ENCODE measurements at places on chromosomes 3 and 15.

DNA sequence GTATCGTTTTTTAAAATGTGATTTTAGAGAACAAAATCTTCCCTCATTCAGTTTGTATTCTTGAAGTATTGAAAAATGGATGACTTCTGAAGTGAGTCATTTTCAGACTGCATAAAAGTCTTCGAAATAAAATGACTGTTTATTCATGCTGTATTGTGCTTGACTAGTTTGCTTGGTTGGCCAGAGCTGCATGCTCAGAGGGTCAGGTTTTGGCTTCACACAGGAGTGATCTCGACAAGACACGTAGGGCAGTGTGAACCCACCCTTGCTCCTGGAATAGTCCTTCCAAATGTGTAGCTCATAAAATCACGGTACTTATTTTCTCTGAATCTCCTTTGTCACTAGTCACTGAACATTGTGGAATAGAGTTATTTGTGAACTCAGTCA lies 73.3 kb downstream of the FNDC3B start:
- DNase-seq: no peak

- DNase-seq: peak; percentile 80
Measured at GRCh38 chr15:72968531-72968922, 83.7 kb upstream of the NEO1 start.

GRCh38 chr3:114420072-114420471 lies 126.2 kb downstream of the TIGIT start:
- DNase-seq: no peak

- DNase-seq: no peak
Measured at GRCh38 chr15:64635499-64636495, 139.6 kb downstream of the RBPMS2 start.

DNA sequence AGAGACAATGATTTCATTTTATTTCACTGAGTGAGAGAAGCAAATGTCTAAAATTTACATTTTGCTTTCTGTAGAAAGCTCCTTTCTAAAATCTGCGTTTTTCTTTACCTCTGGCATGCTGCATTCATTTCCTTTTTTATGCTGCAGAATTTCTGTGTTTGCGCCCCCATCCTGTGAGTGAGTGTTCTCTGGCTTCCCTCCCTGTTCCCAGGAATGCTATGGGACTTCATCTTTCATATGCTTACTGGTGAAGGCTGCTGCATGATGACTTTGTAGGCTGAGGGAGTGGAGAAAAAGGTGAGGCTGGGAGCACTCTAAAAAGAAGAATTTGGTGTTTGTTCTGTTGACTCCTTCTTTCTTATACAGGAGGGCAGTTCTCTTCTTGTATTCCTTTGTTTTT lies 7.7 kb upstream of the TMC3 start:
- no peak for DNase-seq

DNA sequence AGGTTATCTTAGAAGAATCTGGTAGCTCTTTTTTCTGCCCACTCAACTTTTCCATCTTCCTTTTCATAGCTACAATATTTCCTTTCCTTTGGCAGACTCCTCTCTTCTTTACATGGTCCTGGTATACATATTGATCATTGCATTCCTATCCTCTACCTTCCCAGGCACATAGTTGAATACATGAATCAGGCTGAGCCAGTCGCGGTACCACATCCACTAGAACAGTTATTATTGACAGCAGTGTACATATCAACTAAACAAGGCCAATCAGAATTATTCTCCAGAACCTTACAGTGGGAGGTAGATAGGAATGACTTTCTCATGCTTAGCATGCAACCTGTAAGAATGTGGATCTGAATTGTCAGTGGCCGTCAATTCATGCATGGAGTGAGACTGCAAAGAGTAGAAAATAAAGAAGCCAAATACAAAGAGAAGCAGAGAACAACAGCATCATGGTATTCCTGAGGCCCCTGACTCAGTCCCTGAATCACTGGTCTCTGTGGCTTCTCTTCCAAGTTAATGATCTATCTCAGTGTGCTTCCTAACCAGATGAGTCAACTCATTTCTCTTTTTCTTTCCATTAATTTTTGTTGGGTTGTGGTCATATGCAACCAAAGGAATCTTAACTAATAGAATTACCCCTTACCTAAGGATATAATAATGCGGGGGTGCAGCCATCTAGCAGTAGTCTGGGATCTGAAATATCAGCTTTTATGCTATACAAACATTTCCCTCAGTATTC lies 60.9 kb upstream of the DCBLD2 start:
- peak; percentile 19 for DNase-seq

- DNase-seq: no peak
Measured at GRCh38 chr3:150899141-150899540, 6.1 kb downstream of the MINDY4B start.

- no peak for DNase-seq
Measured at GRCh38 chr3:120892921-120893320, 15.1 kb upstream of the STXBP5L start.

DNA sequence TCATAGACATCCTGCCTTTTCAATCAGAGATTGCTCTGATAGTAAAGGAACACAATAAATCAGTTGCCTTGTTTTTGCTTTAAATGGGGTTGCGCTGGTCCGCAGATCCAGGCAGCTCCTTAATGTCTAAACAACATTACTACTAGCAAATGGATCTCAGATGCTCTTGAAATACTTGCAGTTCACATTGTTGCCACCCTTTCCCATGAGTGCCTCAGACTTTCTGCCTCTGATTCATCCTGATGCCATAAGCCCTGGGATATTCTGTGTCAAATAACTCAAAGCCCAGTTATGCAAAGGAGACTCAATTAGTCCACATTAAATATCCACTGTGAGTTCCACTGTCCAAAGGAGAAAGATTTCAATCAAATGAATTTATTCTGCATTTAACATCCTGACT lies 196.7 kb downstream of the PLCH1 start:
- DNase-seq: peak; percentile 6

DNA sequence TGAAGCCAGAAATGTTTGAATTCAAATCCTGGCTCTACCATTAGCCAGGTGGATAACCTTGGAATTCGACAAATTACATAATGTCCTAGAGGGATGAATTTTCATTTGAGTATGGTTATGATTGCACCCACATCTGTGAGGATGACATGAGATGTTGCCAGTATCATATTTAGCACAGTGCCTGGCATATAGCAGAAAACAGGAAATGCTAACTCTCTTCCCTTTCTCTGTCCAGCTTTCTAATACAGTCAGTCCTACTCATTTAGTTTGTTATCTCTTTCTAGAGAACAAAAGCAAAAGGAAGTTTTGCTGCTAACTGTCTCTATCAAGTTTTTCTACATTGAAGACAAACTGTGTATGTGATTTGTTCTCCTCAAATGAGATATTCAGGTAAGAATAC lies 231.7 kb downstream of the CPNE4 start:
- no peak for DNase-seq

GRCh38 chr15:60004846-60005351 lies 788 bp downstream of the FOXB1 start:
- DNase-seq: peak; percentile 87

GRCh38 chr15:53808058-53808706 lies 48.7 kb upstream of the WDR72 start:
- peak; percentile 44 for DNase-seq

DNA sequence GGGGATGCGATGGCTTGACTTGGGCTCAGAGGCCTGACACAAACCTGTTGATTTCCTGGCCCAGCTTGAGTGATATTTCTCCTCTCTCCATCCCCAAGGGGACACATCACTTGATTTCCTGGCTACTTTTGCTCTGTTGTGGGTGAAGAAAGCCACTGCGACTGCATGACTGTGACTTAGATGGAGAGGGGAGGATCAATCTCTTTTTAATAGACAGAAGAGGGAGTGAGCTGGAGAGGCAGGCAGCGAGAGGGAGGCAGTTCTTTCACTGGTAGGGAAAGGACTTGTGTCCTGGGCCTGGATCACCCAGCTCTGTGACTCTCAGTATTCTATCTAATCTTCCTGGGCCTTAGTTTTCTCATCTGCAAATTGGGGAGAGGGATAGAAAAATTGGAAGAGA lies 189.8 kb upstream of the RGMA start:
- DNase-seq: no peak

- DNase-seq: no peak
Measured at GRCh38 chr15:33551860-33552259, 241.1 kb downstream of the RYR3 start.

DNA sequence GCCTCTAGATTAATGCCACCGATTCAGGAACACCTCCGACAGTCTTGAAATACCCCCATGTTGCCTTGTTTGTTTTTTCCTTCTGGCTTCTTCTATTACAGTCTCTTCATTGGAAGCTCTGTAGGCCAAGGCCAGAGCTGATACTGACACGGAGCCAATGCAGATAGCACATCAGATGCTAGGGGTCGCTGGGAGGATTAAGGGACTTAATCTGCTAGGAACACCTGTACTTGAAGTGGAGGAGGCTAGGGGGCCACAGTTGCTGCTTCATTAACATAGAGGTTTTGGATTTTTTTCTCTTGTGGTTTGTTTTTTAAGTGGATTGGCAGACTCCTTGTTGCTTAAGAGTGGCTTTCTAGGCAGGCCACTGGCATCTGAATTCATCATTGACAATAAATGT lies 49.6 kb downstream of the PARP14 start:
- DNase-seq: no peak

GRCh38 chr3:196778755-196779154 lies 39.1 kb downstream of the PAK2 start:
- no peak for DNase-seq

DNA sequence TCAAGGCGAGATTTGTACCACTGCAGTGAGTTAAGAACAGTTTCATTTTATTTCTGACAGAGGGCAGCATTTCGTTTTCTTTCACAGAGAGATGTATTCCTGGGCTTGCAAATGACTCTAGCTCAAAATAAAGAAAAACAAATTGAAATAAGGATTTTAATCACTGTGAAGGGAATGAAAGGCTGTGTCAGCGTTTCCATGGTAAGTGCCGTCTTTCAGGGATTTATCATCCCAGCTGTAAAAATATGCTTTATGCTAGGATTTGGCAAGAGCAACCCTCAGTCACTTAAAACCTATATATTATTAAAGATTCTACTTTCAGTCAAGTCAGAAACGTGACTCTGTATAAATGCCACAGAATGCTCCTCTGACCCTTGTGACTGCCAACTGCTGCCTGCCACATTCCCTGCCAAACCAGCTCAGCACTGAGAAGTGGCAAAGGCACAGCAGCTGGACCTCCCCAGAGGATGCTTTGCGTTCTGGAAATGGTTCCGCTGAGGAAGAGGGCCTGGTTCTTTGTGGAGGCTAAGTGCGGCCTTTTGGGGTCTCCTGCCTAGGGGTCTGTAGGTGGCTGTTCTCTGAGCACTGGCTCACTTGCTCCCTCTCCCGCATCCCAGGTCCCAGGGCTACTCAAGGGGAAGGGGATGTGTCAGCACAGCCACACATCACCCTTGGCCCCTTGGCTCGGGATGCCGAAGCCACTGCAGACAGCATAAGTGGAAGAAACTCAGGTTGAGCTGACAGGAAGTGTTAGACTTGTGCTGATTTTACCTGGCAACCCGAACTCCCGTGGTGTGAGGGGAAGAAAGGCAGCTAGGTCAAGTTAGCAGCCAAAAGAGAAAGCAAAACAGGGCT lies 56.6 kb upstream of the POMGNT2 start:
- DNase-seq: peak; percentile 16

DNA sequence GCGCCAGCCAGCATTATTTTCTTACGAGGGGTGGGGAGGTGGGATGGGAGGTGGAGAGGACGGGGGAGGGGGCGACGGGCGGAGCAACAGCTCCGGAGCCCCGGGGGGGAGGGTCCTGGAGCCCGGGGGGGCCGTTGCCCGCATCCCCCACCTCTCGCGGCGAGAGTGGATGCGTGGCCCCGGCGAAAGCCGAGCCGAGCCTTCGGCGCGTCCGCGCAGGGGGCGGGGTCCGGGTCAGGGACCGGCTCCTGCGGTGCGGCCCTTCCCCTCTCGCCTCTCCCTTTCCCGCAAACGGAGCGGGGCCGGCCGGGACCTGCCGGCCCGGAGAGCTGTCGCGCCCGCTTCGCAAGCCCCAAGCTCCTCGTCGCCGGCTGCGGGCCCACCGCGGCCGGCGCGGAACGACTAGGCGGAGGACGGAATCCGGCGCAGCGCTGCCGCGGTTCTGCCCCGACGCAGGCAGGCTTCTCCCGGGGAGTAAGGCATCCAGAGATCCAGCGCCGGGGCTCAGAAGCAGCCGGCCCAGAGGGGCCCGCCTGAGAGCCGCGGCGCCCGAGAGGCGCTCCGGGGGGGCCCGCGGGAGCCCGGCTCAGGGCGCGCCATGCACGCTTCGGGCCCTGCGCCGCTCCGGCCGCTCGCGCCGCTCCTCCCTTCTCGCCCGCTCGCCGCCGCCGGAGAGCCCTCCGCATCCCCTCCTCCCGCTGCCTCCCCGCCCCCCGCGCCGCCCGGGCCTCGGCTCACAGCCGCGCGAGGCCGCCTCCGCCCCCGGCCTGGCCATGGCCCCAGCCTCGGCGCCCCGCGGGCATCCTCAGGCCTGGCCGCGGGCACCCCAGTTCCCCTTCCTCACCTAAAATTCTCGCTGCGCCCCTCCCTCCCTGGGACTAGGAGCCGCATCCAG lies 459 bp upstream of the ADCY5 start:
- DNase-seq: peak; percentile 67

GRCh38 chr3:43309372-43310305 lies 23.3 kb downstream of the SNRK start:
- no peak for DNase-seq

DNA sequence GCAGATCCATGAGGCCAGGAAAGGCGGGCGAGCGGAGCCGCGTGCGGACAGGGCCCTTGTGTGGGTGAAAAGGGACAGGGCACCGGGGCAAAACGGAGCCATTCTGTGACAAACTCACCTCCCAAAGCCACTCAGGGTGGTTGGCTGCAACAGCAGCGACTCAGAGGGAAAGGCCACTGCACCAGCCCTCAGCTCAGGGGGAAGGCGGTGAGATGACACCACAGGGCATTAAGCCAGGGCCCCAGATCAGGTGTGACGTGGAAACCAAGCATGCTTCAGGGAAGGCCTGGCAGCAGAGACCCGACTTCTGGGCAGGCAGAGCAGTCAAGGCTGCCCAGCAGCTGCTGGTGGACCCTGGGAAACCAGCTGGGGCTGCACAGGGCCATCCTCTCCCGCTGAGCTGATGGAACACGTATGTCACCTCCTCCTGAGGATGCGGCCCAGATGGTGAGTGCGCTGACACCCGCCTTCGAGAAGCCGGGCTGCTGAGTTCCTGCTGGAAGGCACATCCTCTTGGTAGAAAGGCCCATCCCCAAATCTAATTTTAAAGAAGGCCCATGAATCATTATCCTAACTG lies 82.3 kb downstream of the CHSY1 start:
- DNase-seq: no peak

- DNase-seq: no peak
Measured at GRCh38 chr15:26392956-26393355, 379.9 kb downstream of the GABRB3 start.

DNA sequence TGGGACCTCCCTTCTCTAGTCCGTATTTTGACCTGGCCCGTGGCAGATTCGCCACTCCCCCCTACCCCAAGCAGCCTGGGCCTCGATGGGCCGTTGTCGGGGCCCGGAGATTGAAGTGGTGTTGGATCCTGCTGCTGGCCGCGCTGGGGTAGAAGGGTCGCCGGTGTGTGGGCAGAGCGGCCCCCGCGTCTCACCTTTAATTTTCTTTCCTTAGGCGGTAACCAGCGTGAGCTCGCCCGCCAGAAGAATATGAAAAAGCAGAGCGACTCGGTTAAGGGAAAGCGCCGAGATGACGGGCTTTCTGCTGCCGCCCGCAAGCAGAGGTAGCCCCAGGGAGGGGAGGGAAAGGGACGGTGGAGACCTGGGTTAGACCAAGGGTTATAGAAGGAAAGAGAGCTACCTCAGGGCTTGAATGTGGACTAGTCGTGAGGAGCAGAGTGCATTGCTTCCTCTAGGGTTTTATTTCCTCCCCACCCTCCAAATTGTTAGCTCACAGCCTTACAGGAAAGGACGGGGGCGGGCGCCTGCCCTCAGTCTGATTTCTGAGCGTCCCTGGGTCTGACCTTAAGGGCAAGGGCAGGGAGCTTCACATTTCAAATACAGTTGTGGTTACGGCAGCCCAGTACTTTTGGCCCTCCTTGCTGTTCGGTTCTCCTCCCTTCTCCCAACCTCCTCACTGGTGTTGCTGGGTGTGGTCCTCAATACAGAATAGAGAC lies 799 bp downstream of the SERF2 start:
- DNase-seq: peak; percentile 44

All from DMS53 (cell line).